Endodermal cell (in vitro differentiated cells): ENCODE measurements at places on chromosomes 11 and 22. TPM values are rescaled to one million over a fixed set of nuclear protein-coding genes. Genes with fewer than 3 reads are reported as not detected.

The CBLIF gene
- not detected in 2 replicates for total RNA-seq

The A4GALT gene
- 6.4 and 7.7 TPM in 2 replicates for total RNA-seq

The WT1 gene
- 0.42 to 1.3 TPM (median 0.51 TPM) in 3 replicates for total RNA-seq

GRCh38 chr11:17792161-17792560 is 57.6 kb downstream of the KCNC1 start:
- no peak overlapping the region for H3K4me3 ChIP-seq
- no peak for DNase-seq
- no peaks in the 10 kb centered on the region for H3K4me1 ChIP-seq
- H3K36me3 ChIP-seq, result no peaks in the 10 kb centered on the region
- H3K27ac ChIP-seq, result no peak overlapping the region

- peaks cover 24% of the 10 kb centered on the region for H3K36me3 ChIP-seq
- H3K27ac ChIP-seq, result peak within 1 kb of the TSS; percentile 66
Observed at GRCh38 chr22:49827853-49828598, at the start of gene BRD1. Gene BRD1 (minus strand): TSS chr22:49827873. CDS start chr22:49824317, 3,556 bp downstream.

DNA sequence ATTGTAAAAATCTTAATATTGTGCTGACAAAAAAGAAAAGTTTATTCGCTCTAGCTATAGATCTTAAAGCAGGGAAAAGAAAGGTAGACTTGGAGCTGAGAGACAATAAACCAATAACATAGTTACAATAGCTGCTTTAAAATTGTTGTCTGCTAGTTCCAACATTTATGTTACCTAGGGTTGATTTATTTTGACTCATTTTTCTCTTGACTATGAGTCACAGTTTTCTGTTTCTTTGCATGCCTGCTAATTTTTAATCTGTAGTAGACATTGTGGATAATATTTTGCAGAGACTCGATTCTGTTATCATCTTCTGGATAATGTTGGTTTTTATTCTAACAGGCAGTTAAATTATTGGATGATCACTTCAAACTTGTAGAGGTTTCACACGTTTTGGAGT is 83.1 kb upstream of the TRPC6 start:
- no peaks in the 10 kb centered on the region for H3K27me3 ChIP-seq
- H3K27ac ChIP-seq, result no peak overlapping the region
- H3K36me3 ChIP-seq, result no peaks in the 10 kb centered on the region
- no peaks in the 10 kb centered on the region for H3K4me1 ChIP-seq
- no peak overlapping the region for H3K4me3 ChIP-seq
- no peak for DNase-seq

DNA sequence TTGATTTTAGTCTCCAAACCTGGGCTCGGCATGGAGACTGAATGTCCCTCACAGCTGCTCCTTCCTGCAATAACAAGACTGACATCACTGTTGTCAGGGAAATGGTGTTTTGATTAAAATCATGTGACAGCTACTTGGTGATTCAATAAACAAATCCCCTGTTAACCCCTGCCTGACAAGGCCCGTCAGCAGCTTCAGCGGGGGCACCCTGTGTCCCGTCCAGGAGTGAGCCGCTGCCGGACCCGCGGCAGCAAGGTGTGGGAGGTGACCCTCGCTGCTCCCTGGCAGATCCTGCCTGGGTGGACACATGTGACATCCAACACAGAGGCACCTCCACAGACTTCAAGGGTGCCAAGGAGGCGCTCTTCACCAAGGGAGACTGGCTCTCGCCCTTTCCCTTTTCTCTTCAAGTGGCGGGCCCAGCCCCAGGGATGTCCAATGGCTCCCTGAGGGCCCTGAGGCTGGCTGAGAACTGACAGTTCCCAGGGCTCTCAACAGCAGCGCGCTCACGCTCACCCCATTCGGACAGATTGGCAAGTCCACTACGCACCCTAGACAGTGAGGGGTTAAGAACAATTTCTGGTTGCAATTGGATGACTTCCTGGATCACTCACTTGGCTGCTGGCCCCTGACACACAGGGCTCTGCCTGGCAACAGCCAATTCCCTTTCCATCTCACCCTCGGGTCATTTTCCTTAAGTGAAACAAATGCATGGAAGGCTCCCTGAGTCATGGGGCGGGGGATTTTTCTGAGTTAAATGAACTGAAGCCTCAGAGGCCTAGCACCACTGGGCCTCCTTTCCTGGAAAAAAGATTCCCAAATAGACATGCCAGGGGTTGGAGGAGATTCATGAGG is 30.7 kb downstream of the PPP2R1B start:
- H3K27ac ChIP-seq, result peak overlapping the region; percentile 95
- peak; percentile 57 for DNase-seq
- no peaks in the 10 kb centered on the region for H3K27me3 ChIP-seq

DNA sequence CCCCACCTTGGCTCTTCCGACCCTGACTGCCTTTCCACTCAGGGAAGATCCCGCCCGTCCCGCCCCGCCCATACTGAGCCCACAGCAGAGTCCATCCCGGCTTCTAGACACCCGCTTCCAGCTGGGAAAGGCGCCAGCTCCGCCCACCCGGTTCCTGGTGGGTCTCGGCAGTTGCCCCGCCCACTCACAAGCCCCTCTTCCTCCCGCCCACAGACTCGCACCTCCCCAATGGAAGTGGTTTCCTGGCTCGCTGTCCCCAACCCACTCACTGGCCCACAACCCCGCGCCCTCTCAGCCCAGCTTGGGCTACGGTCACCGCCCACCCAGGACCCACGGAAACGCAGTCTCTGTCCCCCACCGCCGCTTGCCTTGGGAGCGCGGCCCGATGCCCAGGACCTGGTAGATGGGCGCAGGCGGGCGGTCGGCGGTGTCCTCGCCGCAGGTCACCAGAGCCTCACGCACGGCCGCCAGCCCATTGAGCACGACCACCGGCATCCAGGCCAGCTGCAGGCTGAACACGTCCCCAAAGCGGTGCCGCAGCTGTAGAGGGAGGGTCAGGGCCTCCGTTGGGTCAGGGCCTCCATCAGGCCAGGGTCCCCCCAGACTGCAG is 22.2 kb upstream of the CYP2D6 start:
- no peaks in the 10 kb centered on the region for H3K4me1 ChIP-seq
- no peak for DNase-seq
- H3K27me3 ChIP-seq, result no peaks in the 10 kb centered on the region

- H3K36me3 ChIP-seq, result no peaks in the 10 kb centered on the region
- no peak overlapping the region for H3K4me3 ChIP-seq
- H3K4me1 ChIP-seq, result no peaks in the 10 kb centered on the region
- no peak overlapping the region for H3K27ac ChIP-seq
- no peak for DNase-seq
Observed at GRCh38 chr11:124747406-124748099, 4.5 kb downstream of the VSIG2 start.

GRCh38 chr11:117679461-117679860 is 117.6 kb downstream of the DSCAML1 start:
- H3K4me1 ChIP-seq, result peaks cover 27% of the 10 kb centered on the region
- peaks cover 6% of the 10 kb centered on the region for H3K27me3 ChIP-seq
- no peaks in the 10 kb centered on the region for H3K36me3 ChIP-seq
- no peak overlapping the region for H3K4me3 ChIP-seq
- DNase-seq, result no peak

DNA sequence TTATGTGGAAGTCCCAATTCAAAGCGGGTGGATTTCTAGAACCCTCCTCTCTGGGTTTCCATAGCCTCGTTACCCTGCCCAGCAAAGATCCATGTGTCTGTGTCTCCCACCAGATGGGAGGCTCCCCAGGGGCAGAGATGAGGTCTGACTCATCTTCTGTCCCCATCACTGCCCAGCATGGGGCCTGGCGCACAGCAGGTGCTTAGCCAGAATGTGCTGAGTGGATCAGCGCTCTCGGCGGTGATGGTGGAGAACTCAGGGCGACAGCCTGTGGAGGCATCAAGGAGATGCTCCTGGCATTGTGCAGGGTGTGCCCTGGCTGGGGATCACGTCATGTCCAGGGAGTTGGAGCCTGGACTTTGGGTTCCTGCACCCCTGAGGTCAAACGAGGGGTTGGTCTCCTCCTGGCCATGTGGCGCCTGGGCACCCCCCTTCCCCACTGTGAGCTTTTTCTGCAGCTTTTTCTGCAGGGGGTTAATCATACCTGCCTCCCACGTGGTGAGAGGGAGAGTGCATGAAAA is 46.1 kb upstream of the RFPL3 start:
- H3K4me1 ChIP-seq, result no peaks in the 10 kb centered on the region
- no peaks in the 10 kb centered on the region for H3K36me3 ChIP-seq
- no peak overlapping the region for H3K27ac ChIP-seq
- H3K27me3 ChIP-seq, result no peaks in the 10 kb centered on the region

DNA sequence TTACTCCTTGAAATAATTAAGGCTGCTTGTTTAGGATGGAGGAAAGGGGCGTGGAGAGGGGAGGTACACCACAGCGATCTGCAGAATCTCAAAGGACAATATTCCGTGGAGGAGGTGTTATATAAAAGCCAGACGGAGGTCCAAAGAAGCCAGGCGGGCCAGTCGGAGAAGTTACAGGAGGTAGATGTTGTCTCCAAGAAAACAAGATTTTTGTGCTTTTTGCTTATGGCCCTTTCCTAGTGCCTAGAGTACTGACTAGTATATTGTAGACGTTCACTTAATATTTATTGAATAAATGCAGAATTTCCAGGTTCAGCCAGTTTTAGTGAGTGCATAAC is 761 bp downstream of the ZDHHC13 start:
- DNase-seq, result no peak
- peaks cover 12% of the 10 kb centered on the region for H3K27me3 ChIP-seq
- peak overlapping the region; percentile 87 for H3K4me3 ChIP-seq
- H3K27ac ChIP-seq, result no peak overlapping the region
- no peaks in the 10 kb centered on the region for H3K4me1 ChIP-seq
- H3K36me3 ChIP-seq, result peaks cover 8% of the 10 kb centered on the region

DNA sequence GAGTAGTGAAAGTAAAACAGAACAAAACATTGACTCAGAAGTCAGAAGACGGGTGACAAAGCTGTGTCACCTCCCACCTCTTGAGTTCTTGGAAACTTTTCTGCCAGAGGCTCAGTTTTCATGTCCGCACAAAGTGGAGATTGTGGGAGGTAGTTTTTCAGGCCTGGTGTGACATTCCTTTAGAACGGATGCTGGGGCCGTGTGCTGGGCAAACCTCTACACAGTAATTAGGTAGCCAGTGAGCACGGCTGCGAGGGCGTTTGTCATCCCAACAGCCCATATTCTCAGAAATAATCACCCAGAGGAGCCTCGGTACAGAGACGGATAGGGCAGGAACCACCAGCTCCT is 1054.4 kb downstream of the TBC1D22A start:
- H3K27me3 ChIP-seq, result no peaks in the 10 kb centered on the region
- H3K4me3 ChIP-seq, result no peak overlapping the region
- DNase-seq, result no peak
- H3K4me1 ChIP-seq, result no peaks in the 10 kb centered on the region

DNA sequence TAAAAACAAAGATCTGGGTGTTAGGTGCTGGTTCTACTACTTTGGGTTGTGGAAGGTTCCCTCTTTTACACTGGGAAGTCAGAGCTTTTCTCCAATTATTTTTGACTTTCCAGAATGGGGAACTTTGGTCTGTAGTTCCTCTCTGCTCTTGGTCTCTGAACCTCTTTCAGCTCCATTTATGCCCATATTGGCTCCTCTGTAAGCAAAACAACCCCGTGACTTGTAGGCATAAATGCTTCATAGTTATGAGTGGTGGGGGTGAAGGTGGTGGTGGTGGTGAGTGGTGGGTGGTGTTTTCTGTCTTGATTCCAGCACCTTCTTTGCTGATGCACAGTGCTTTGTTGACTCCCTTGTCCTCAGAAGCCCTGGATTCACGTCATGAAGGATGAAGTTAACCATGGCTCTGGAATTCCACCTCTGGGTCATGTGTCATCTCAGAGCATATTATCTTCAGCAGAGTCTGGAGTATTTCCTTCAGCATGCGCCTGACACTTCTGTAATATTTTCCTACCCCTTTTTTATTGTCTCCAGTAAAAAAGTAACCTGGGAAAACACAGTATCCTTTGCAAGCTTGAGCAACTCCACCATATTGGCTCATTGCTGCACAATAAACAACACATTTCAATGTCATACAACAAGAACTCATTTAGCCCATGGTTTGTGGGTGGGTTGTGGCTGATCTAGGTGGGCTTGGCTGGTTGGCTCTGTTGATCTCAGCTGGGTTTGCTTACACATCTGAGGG is 24.1 kb upstream of the GRK3 start:
- H3K4me1 ChIP-seq, result no peaks in the 10 kb centered on the region
- no peak overlapping the region for H3K4me3 ChIP-seq
- H3K27me3 ChIP-seq, result no peaks in the 10 kb centered on the region
- no peak for DNase-seq

- H3K4me1 ChIP-seq, result peaks cover 8% of the 10 kb centered on the region
- H3K27ac ChIP-seq, result no peak overlapping the region
Observed at GRCh38 chr11:95282291-95282751, 51.3 kb upstream of the SESN3 start.

DNA sequence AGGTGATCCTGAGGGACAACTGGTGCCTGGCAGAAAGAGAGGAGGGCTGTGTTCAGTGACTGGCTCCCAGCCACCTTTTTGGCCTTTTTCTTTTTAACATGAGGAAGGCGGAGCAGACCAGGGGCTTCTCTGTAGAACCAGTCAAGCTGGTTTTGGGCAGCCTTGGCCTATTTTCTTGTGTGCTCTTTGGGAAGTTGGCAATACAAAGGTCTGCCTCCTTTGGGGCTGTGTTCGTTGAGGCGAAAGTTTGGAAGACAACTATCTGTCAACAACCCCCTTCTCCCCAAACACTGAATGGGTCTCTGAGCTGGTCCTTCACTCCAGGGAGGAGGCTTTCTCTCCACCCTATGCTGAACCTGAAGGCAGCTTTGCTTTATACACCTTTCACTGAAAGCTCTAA is 8.5 kb downstream of the MARK2 start:
- peak; percentile 72 for DNase-seq
- H3K27ac ChIP-seq, result no peak overlapping the region
- H3K27me3 ChIP-seq, result no peaks in the 10 kb centered on the region
- H3K4me3 ChIP-seq, result no peak overlapping the region

DNA sequence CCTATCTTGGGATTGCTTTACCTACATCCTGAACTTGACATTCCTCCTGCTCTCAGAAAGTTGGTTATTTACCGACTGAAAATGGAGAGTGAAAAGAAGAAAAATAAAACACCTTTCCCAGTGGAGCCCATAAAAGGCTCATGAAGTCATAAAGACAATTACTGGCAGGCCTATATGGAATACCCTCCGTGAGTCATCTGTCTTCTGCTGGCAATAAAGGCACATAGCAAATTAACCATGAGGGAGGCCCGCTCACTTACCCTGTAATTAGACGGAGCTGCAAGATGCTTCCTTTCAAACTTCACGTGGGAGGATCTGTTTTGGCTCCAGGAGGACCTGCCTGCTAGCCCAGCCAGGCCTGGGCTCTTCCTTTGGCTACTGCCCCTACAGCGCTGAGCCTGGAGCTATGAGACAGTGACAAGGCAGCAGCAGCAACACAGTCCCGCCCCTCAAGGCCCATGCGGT is 540.4 kb downstream of the BUD13 start:
- H3K36me3 ChIP-seq, result no peaks in the 10 kb centered on the region
- no peaks in the 10 kb centered on the region for H3K4me1 ChIP-seq
- H3K27me3 ChIP-seq, result no peaks in the 10 kb centered on the region
- H3K4me3 ChIP-seq, result no peak overlapping the region
- DNase-seq, result no peak
- no peak overlapping the region for H3K27ac ChIP-seq
